Right cardiac atrium (tissue), 5 donors: ENCODE measurements at places on chromosomes 2 and 18. TPM values are rescaled to one million over a fixed set of nuclear protein-coding genes. Genes with fewer than 3 reads are reported as not detected.
A peak's percentile ranks its signal among the peaks of the same experiment; 100 is the strongest.

GRCh38 chr2:171712051-171712450 lies 24.8 kb downstream of the DYNC1I2 start:
- DNase-seq, result no peak

GRCh38 chr18:11802158-11802557 lies 49.1 kb upstream of the CHMP1B start:
- no peak for DNase-seq

GRCh38 chr18:42921226-42921737 lies 194.2 kb downstream of the RIT2 start:
- no peak for DNase-seq

- DNase-seq, result no peak
Observed at GRCh38 chr2:174236429-174236828, 11.9 kb downstream of the OLA1 start.

- no peak for DNase-seq
Observed at GRCh38 chr2:219205165-219205538, 1.4 kb upstream of the ZFAND2B start.

DNA sequence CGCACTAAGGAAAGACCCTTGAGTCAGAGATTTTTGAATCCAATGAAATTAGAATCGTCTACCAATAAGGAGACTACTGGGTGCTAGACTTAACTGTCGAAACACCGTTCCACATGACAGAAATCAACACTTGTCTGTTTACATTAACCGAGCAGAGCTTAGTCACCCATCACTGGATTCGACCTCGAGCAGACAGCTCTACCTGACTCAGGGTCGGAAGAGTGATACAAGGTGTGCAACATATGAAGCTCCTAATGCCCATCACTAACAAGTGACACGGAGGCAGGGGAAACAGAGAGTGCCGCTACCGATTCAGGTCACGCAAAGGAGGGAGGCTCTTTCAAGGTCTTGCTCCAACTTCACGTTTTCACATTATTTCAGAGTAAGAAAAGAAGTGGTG lies 54.2 kb upstream of the FZD5 start:
- no peak for DNase-seq

The SATB2 gene
- 1.7 TPM for total RNA-seq

The FAM228B gene
- 50.1 TPM for total RNA-seq

GRCh38 chr2:65349863-65350262 lies 82.5 kb downstream of the SPRED2 start:
- DNase-seq, result peak; percentile 89

GRCh38 chr18:48254077-48254602 lies 155.0 kb downstream of the ZBTB7C start:
- DNase-seq, result no peak

DNA sequence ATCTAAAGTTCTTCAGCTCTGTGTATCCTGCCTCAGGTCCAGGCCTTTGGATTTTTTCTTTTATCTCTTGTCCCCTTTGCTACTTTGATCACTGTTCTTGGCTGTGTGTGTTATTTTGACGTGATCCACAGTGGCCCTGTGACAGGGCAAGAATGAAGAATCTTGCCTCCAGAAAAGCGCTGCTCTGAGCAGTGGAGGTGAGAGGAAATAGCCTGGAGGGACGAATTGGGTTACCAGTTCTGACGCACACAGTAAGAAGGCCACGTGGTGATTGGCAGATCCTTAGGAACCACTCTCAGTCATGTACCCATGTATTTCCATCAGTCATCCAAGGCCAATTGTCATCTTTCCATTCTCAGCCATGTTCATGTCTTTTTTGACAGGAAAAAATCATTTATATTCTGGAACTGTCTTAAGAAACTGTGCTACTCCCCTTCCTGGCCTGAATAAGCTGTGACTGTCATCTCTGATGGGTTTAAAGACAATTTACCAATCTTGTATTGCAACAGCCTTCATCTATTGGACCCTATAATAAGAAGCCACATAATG lies 47.6 kb downstream of the MAPK4 start:
- no peak for DNase-seq

The MFSD6 gene
- 29.3 TPM for total RNA-seq

GRCh38 chr2:105882341-105882740 lies 137.6 kb downstream of the NCK2 start:
- no peak for DNase-seq
